ENCODE measurements at places on chromosomes 6 and 20.
A peak's percentile ranks its signal among the peaks of the same experiment; 100 is the strongest.

GRCh38 chr20:37945091-37945547 lies 42.2 kb downstream of the VSTM2L start:
- no peak for DNase-seq

GRCh38 chr6:157990321-157991066 lies 8.8 kb downstream of the SYNJ2 start:
- DNase-seq, result peak; percentile 21

DNA sequence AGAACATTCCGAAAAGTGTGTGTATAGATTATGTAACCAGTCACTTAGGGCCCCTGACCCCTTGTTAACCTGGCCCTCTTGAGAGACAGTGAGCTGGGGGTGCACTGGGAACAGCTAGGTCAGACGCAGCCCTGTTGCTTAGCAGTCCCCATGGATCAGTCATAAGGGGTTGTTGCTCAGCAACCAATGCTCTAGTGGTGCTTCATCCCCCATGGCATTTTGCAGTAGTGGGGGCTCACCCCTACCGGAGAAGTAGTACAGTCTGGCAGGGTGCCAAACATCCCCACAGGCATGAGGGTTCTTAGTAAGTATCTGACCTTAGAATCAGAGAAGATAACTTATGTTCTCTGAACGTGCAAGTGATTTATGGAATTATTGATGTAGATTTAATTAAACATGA lies 12.3 kb downstream of the PKIB start:
- DNase-seq, result no peak

DNA sequence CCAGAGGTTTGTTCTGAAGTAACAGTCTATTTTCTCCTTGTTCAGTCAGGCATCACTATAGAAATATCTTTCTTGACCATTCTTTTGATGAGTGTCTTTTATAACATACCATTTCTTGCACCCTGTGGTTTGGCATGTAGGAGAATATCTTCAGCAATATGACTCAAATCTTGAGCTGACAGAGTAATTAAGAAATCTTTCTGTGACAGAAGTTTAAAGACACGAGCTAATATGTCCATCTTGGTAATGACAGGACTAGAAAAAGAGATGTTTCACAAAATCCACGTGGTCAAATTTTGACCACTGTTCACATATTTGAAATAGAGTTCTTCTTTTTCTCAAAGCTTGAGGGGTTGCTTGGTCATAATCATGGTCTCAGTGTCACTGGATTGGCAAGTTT lies 149.9 kb downstream of the MYB start:
- no peak for DNase-seq

- no peak for DNase-seq
Observed at GRCh38 chr6:127030111-127030510, 88.4 kb upstream of the RSPO3 start.

GRCh38 chr20:39983183-39983582 lies 705.9 kb downstream of the MAFB start:
- DNase-seq, result no peak

- DNase-seq, result no peak
Observed at GRCh38 chr6:960356-960755, 267.4 kb upstream of the EXOC2 start.

DNA sequence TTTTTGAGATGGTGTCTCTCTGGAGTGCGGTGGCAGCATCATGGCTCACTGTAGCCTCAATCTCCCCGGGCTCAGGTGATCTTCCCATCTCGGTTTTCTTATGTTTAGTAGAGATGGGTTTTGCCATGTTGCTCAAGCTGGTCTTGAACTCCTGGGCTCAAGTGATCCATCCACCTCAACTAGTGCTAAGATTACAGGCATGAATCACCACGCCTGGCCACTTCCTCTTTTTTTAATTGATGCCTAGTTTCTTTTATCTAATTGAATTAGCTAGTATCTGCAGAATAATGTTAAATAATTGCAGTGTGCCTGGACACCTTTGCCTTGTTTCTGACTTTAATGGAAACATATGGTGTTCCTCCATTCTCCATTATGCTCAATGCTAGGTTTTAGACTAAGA lies 38.4 kb upstream of the SLC22A16 start:
- DNase-seq, result no peak

DNA sequence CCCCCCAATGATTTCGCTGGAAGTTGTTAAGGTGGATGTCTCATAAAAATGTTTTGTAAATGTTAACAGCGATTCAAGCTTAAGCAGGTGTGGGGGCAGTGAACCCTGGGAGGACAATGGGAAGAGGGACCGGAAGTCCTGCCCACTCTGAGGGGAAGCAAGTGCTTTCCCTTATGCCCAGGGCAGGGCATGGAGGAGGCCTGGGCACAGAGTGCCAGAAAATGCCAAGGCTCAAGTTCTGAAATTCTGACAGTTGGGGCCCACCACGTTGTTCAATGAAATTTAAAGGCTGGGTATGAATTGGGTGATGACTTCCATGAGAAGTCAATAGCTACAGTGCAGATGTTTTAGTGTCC lies 132.7 kb upstream of the SALL4 start:
- no peak for DNase-seq

DNA sequence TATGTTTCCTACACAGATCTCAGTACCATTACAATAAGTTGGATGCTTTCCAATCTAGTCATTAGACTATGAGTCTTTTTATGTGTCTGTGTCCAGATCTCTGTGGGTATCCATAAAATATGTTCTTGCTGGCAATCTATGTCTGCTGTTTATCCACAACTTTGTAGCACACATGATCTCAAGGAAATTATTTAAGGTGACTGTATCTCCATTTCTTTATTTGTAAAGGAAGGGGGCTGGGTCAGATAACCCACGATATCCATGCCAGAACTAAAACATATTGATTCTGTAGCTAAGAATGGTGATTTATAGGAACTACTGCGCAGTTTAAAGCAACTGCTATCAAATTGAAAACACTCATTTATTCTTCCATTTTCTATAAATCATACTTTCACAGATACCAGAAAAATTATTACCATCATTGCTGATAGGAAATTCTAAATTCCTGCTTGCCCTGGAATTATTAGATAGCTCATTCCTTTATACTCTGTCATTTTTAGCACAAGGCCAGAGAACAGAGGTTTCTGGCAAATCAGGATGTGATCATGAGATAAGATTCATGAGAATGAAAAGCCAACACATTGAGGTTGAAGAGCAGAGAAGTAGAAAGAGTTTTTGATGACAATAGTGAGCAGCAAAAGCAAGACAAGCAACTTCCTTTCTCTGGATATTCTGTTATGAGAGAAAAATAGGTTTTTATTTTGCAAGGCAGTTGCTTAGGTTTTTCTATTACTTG lies 851.4 kb upstream of the CITED2 start:
- DNase-seq, result no peak

- DNase-seq, result no peak
Observed at GRCh38 chr6:163941624-163941976, 527.1 kb downstream of the QKI start.

DNA sequence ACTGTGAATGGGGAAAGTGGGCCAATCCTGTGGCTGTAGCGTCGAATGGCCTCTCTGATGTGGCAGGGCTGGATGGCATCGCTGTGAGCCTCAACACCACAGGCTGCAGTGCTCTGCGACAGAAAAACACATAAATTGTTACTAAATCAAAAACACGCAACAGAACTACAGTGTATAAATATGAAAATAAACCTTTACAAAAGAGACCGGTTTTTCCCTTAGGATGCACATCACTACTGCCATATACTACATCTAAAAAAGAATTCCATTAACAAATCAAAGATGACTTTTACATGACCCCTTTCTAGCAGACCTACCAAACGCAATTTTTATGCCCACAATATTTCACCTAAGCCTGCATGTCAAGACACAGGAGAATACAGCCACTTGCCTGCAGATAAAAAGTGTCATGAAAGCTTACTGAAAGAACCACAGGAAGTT lies 395.5 kb upstream of the RUNX2 start:
- no peak for DNase-seq

- no peak for DNase-seq
Observed at GRCh38 chr6:26022737-26023136, 60.1 kb downstream of the TRIM38 start.
